ENCODE measurements at places on chromosomes 7 and 10. TPM values are rescaled to one million over a fixed set of nuclear protein-coding genes. Genes with fewer than 3 reads are reported as not detected.
A peak's percentile ranks its signal among the peaks of the same experiment; 100 is the strongest.

- no peaks in the 10 kb centered on the region for H3K4me1 ChIP-seq
- H3K27me3 ChIP-seq, result no peaks in the 10 kb centered on the region
- H3K27ac ChIP-seq, result no peak overlapping the region
- no peak overlapping the region for H3K4me3 ChIP-seq
These were observed 270.4 kb downstream of the HGF start for GRCh38 chr7:81499262-81500116.

- no peaks in the 10 kb centered on the region for H3K36me3 ChIP-seq
- peak; percentile 34 for DNase-seq
- no peak overlapping the region for H3K4me3 ChIP-seq
- H3K27me3 ChIP-seq, result no peaks in the 10 kb centered on the region
- peak overlapping the region; percentile 23 for H3K27ac ChIP-seq
These were observed 35.2 kb downstream of the OR13A1 start for GRCh38 chr10:45280113-45280760.

GRCh38 chr10:126616737-126617136, 53.8 kb downstream of the C10orf90 start:
- H3K4me1 ChIP-seq, result no peaks in the 10 kb centered on the region
- DNase-seq, result no peak
- no peaks in the 10 kb centered on the region for H3K27me3 ChIP-seq
- H3K36me3 ChIP-seq, result no peaks in the 10 kb centered on the region

GRCh38 chr10:103676058-103676785, 179.2 kb downstream of the SH3PXD2A start:
- H3K27ac ChIP-seq, result peak overlapping the region; percentile 5
- no peaks in the 10 kb centered on the region for H3K36me3 ChIP-seq
- H3K4me3 ChIP-seq, result no peak overlapping the region
- peak; percentile 39 for DNase-seq

DNA sequence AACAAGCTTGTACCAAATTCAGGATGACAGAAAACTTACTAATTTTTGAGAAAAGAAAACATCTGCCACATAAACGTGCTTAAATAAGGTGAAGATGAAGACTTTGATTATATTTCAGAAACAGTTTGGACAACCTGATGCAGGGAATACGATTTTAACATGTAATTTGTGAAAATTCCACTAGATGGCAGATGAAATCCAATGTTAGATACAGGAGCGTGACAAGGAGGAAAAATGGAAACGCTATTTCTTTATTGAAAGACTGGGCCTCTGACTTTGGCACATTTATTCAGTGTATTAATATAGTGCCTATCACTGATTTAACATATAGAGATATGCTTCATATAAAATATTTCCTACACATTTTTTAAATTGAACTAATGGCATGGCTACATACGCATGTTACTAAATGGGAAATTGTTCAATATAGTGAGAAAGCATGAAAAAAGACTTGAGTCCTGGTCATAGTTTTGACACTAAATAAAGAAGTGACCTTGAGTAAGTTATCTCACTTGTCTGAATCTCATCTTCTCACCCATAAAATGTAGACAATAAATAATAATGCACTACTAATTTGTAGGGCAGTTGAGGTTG, 60.7 kb downstream of the CD36 start:
- H3K4me1 ChIP-seq, result no peaks in the 10 kb centered on the region
- no peak for DNase-seq
- H3K27me3 ChIP-seq, result no peaks in the 10 kb centered on the region

GRCh38 chr7:50596484-50596883, 31.3 kb upstream of the DDC start:
- H3K36me3 ChIP-seq, result peaks cover 8% of the 10 kb centered on the region
- H3K27me3 ChIP-seq, result no peaks in the 10 kb centered on the region
- DNase-seq, result no peak

DNA sequence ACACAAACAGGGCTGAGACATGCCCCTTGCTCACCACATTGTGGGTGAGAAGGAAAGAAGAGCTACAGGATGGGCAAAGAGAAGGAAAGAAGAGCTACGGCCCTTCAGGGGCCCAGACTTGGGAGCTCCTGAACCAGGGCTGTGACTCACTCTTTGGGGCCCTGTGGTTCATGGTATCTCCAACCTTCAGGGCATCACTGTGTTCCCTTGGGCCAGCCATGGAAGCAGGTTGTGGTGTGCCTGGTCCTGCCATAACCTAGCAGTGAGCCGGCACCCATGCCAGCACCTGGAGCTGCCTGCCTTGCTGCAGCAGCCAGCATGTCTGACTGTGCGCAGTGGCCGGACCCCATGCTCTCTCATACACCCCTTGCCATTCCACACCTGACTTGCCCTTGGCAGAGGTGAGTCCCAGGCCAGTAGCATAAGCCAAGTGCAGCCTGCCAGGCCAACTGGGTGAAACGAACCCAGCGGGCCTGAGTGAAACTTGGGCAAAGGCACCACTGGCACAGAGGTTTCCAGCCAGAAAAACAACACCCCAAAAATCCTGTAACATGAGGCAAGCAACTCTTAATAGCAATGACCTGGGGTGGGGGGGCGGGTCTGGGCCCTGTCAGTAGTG, 89.0 kb upstream of the CACUL1 start:
- no peak for DNase-seq
- peaks cover 31% of the 10 kb centered on the region for H3K4me1 ChIP-seq
- H3K4me3 ChIP-seq, result no peak overlapping the region
- H3K36me3 ChIP-seq, result no peaks in the 10 kb centered on the region

DNA sequence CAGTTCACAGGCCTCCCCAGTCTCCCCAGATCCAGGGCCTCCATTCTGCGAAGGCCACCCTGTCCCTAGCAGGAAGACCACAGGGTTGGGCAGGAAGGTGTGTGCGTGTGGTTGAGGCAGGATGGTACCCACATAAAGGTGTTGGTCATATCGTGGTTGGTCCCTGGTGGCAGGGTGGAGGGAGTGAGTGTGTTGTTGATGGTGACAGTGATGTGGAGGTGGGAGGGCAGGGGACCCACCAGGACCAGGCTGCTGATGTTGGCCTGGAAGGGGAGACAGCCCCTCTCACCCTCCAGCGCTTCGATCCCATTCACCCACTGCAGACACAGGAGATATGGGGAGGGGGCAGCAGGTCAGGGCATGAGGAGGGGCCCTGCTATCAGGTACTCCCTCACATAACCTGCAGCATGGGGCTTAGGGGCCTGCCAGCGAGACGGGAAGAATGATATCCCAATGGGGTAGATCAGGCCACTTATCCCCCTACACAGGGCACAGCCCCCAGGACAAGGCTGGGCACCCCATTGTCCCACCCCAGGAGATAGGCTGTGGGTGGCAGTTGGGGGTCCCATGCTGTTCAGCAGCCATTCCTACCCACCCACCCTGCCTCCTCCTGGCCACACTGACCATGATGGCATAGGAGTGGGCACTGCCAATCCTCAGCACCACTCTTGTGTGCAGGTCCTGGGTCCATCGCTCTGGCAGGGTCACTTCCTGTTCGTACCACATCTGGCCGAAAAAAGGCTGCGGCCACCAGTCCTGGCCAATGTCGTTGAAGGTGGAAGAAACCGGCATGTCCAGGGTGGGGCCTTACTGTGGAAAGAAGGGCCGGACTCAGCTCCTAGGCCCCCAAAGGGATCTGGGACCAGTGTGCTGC, 69.0 kb upstream of the ZNF479 start:
- H3K27me3 ChIP-seq, result no peaks in the 10 kb centered on the region
- H3K36me3 ChIP-seq, result no peaks in the 10 kb centered on the region
- H3K4me3 ChIP-seq, result no peak overlapping the region
- no peak overlapping the region for H3K27ac ChIP-seq
- H3K4me1 ChIP-seq, result no peaks in the 10 kb centered on the region
- no peak for DNase-seq

DNA sequence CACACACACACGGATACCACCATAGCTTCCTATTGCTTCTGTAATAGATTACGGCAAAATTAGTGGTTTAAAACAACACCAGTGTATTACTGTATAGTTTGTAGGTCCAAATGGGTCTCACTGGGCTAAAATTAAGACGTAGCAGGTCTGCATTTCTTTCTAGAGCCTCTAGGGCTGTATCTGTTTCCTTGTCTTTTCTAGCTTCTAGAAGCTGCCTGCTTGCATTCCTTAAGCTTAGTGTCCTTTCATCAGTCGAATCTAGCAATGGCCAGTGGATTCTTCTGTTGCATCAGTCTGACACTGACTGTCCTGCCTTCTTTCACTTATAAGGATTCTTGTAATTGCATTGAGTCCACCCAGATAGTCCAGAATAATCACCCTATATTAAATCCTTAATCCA, 882.3 kb downstream of the PCDH15 start:
- H3K4me3 ChIP-seq, result no peak overlapping the region
- no peak overlapping the region for H3K27ac ChIP-seq
- no peaks in the 10 kb centered on the region for H3K4me1 ChIP-seq
- H3K36me3 ChIP-seq, result no peaks in the 10 kb centered on the region
- no peak for DNase-seq

DNA sequence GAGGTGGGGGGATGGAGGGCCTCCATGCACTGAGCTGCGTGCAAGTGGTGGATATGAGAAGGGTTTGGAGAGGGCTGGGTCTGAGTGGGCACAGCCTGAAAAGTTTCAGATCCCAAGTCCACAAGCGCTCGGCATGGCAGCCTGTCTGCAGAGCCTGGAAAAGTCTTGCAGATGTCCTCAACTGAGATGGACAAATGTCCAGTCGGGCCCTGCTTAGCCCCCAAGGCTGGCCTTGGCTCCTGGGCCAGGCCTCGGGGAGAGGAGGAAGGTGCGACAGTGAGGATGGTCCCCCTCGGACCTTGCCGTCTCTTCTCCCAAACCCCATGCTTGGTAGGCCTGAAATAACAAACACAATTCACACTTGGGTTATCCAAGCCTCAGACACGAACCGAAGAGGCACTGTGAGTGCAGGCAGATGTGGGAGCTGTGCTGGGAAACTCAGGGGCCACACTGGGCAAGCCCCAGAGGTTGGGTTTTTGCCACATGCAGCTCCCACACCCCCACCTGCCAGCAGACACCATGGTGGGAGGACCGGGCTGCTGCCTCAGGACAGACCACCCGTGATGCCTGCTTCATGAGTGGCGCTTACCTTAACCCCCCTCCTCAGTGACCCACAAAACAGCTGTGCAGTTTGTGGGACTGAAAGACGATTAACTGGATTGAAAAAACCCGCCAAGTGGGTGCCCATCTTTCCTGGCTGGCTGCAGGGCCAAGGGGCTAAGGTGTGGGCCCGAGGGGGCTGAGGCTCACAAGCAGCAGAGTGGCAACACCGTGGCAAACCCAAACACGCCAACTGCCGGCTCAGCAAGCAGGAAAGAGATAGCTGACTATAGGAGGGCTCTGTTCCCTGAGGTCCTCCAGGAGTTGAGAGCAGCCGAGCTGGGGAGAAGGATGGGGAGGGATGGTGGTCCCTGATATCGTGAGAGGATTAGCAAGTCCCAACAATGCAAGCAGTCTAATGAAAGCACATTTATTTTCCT, 156.8 kb downstream of the RNF216 start:
- H3K27me3 ChIP-seq, result no peaks in the 10 kb centered on the region
- no peaks in the 10 kb centered on the region for H3K36me3 ChIP-seq
- H3K27ac ChIP-seq, result no peak overlapping the region
- no peak for DNase-seq
- no peaks in the 10 kb centered on the region for H3K4me1 ChIP-seq
- H3K4me3 ChIP-seq, result no peak overlapping the region

GSTO2 gene
- total RNA-seq, result 9.6 TPM

COL17A1 gene
- not detected for total RNA-seq

PCLO gene
- 20.8 TPM for total RNA-seq

TMEM273 gene
- total RNA-seq, result 4.3 TPM

CNPY1 gene
- total RNA-seq, result not detected

ZNF783 gene
- 12.5 TPM for total RNA-seq
